CD8-positive, alpha-beta memory T cell (primary cell): ENCODE measurements at places on chromosomes 16 and 17. TPM values are rescaled to one million over a fixed set of nuclear protein-coding genes. Genes with fewer than 3 reads are reported as not detected.

Gene KRT15
- not detected for total RNA-seq

Gene WNT3
- total RNA-seq, result not detected

Gene ABCC11
- total RNA-seq, result 0.22 TPM

Gene EFCAB13
- 4.8 TPM for total RNA-seq

Gene PRSS27
- total RNA-seq, result 1.3 TPM

Gene ITGAX
- total RNA-seq, result 2.7 TPM

Gene MPP2
- total RNA-seq, result 0.90 TPM

Gene KCNH4
- 1.5 TPM for total RNA-seq

Gene DPEP2NB
- total RNA-seq, result not detected

GRCh38 chr16:71853413-71853812 lies 7.6 kb downstream of the ATXN1L start:
- DNase-seq, result no peak

GRCh38 chr16:8237452-8237851 lies 352.9 kb downstream of the TMEM114 start:
- no peak for DNase-seq

DNA sequence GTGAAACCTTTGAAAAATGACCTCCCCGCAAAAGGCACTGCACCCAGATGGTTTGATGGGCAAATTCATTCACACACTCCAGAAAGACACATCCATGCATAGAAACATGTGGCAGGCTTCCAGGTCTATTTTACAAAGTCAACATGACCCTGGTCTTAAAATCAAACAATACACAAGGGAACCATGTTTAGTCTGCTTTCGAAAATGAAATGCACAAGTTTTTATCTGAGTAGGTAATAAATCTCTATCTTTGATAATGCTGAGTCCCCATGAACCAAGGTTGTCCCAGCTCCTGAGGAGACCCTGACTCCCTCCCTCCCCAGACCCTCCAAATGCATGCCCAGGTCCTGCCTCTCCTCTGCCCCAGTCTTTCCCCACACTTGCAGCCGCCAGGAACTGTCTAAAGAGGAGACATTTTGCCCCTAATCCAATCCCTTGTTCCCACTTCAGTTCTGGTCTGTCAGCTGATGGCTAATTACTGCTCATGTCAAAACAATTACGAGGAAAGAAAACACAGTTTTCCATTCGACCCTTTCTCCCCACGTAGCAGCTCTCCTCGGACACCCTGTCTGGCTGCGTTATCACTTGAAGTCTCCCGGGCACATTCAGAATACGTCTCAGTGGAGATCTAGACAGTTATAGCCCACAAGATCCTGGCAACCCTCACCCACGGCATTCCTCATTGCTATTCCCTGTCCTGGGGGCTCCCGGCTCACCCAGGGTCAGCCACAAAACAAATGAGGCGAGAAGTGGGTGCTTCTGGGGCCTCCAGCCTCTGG lies 68.8 kb upstream of the RCVRN start:
- DNase-seq, result no peak

- no peak for DNase-seq
Measured at GRCh38 chr16:48212033-48212432, 32.1 kb upstream of the LONP2 start.

GRCh38 chr17:5380491-5381135 lies 38.8 kb downstream of the NUP88 start:
- no peak for DNase-seq

DNA sequence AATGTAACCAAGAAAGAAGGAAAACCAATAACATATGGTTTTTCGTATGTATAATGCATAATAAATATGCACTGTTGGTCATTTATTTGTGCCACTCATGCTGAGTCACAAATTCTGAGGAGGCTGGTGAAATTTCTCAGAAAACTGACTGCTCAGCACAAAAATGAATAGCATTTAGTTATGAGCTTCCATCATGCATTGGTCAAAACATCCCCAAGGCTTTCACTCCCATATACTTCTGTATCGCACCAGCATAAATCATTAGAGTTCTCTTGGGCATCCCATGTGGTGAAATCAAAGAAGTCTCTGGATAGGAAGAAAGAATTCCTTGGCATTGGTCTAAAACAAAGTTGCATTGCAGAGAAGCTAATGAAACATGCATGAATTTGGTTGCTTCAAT lies 785.6 kb upstream of the CDH8 start:
- no peak for DNase-seq

- no peak for DNase-seq
Measured at GRCh38 chr17:39517224-39517623, 55.9 kb downstream of the CDK12 start.

- DNase-seq, result no peak
Measured at GRCh38 chr16:16004314-16004749, 54.9 kb downstream of the ABCC1 start.

DNA sequence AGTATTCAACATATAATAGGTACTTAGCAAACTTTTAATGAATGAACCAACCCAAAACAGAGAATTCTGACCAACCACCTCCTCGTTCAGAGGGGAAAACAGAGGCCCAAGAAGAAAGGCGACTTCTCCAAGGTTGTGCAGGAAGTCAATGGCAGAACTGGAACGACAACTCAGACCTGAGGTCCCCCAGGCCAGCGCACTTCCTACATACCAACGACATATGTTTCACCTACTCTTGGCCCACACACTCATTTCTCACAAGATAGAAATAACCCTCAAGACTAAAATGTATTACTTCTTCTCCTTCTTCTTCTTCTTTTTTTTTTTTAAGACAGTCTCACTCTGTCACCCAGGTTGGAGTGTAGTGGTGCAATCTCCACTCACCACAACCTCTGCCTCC lies 14.4 kb downstream of the CHCT1 start:
- DNase-seq, result no peak

DNA sequence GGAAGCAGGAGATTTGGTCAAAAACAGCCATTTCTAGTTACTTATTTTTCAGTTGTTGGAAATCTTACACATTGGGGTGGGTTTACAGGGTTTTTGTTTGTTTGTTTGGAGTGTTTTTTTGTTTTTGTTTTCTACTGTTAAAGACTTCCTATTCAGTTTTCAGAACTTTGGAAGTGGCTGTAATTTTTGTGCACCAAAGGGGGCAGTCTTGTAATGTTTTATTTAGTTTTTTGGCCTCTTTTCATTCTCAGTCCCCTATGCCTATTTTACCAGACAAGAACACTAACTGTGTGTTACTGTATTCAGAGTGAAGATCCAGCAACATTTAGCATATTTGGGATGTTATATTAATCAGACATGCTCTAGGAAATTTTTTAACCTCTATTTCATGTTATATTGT lies 20.6 kb downstream of the TPPP3 start:
- no peak for DNase-seq

- no peak for DNase-seq
Measured at GRCh38 chr16:14180481-14180944, 109.4 kb downstream of the MRTFB start.

- DNase-seq, result no peak
Measured at GRCh38 chr16:79713609-79714309, 113.2 kb upstream of the MAF start.

GRCh38 chr16:60755907-60756306 lies 1280.3 kb downstream of the CDH8 start:
- no peak for DNase-seq

DNA sequence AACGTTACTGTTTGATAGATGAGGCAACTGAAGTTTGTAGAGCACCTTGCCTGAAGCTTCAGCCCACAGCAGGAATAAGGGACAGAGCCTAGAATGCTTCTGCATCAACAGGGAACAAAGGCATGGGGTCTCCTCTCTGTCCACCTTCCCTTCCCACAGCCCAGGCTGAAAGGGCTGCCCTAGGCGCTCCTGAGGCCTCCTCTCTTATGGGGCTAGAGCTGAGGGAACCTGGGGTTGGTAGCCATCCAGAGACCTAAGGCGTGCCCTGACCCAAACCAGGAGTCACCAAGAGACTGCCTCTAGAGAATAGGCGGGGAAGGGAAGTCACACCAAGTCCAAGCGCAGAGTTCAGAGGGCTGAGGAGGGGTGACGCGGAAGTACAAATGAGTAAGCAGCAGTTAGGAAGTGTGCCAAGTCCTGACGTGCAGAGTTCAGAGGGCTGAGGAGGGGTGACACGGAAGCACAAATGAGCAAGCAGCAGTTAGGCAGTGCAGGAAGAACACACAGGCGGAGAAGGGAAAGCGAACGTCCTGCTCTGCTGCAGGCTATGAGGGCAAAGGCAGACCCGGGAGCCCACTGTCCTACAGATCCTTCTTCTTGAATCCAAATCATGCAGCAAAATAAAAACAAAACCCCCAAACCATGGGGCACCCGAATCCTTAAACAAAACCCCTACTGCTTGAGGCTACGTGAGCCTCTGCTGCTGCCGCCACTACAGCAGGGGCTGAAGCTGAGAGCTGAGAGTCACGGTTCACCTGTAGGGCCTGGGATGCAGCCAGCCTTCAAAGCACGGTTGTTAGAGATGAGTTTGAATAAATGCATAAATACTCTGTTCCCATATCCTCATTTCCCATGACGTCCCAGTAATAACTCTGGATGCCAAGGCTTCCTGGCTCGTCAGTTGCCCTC lies 2.7 kb upstream of the SPG7 start:
- peak; percentile 87 for DNase-seq

DNA sequence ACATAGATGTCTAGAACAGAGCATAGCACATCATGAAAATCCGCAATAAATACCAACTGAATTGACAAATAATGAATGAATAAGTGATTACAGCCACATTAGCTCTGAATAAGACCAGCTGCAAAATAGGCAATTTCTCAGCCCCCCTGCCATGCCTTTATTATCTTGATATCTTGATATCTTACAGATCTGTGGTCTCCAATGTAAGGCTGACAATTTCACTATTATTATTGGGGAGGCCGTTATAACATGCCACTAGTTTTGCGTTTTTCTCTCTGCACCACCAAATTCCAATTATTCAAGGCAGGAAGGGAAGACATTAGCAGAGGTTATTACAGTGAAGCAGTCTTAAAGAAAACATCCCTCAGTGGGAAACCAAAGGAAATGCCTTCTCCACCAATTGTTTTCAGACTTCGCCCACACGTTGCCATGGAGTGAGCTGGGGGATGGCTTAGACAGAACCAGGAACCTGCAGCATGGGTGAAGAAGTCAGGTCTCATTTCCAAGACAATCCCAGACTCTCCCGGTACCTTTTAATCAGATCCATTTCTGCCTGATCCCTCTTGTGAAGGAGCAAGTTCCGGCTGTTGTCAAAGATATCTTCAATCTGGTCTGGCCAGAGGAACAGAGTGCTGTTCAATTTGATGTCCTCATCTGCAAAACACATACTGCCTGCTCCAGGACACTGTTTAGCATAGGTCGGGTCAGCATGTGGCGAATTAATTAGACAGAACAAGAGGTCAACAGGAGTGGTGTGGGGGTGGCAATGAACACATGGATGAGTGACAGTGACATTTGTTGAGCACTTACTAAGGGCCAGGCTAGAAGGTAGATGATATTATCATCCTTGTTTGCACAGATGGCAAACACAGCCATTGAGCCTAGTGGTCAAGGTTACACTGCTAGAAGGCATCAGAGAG lies 46.4 kb downstream of the DNAH3 start:
- no peak for DNase-seq
